ENCODE measurements at places on chromosomes 12 and 14. TPM values are rescaled to one million over a fixed set of nuclear protein-coding genes. Genes with fewer than 3 reads are reported as not detected.

DNA sequence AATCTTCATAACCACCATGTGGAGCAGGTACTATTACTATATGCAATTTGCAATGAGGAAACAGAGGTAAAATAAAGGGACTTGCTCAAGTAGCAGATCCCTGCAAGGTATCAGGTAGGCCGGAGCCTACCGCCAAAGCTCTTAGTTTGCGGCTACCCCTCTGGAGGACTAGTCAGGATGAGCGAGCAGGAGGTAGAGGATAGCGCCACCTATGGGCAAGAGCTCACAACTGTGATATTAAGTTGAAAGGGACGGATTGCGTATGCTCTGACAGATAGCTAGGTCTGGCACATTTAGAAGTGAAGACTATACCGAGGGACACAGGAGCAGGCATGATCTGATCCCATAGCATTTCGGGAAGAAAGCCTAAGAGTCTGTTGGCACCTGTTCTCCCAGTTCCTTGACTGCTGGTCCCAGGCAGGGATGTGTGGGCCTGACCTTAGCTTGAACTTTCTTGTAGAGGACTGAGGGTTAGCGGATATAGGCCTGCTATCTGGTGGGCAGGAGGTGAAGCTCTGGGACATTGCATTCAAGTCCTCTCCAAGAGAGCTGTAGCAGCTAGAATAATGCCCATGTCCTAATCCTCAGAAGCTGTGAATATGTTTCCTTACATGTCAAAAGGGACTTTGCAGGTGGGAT lies 48.0 kb downstream of the SLC17A8 start:
- H3K36me3 ChIP-seq: no peaks in the 10 kb centered on the region
- H3K27me3 ChIP-seq: no peaks in the 10 kb centered on the region
- H3K4me1 ChIP-seq: peaks cover 26% of the 10 kb centered on the region
- H3K27ac ChIP-seq: no peak overlapping the region
- no peak for DNase-seq

DNA sequence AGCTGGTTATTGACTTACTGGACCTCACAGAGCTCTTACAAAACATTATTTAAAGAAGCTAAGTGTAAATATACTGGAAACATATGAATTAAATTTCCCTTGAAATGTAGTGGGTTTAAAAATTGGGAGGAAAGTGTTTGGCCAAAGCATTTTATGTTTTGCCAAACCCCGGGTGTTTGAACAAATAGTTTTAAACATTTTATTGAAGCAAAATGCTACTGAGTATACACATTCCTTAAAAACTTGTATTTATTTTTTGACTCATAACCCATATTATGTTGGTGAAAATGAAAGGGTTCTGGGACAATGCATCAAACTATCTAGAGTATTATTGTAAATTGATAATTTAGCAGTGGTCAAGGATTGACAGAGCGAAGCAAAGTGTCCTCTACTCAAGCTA lies 1048.5 kb downstream of the SLC6A15 start:
- peaks cover 2% of the 10 kb centered on the region for H3K4me1 ChIP-seq
- DNase-seq: no peak
- no peak overlapping the region for H3K4me3 ChIP-seq

- peaks cover 2% of the 10 kb centered on the region for H3K36me3 ChIP-seq
- no peak overlapping the region for H3K4me3 ChIP-seq
- no peaks in the 10 kb centered on the region for H3K27me3 ChIP-seq
- DNase-seq: no peak
- H3K4me1 ChIP-seq: peaks cover 5% of the 10 kb centered on the region
Measured at GRCh38 chr14:83289390-83289789, 1755.7 kb upstream of the SEL1L start.

DNA sequence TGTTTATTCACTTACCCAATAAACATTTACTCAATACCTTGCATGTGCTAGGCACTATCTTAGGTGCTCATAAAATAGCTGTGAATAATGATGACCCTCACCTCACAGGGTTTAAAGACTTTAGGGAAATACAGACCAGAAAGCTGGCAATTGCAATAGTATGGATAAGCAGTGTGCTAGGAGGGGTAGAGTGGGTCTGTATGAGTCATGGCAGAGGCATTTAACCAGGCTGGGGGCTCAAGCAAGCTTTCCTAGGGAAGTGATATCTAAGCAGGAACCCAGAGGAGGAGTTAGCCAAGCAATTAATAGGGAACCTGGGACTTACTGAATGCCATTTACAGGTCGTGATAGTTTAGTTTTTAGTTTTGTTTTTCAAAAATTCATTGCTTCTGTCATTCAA lies 123.9 kb upstream of the CCDC198 start:
- no peak overlapping the region for H3K4me3 ChIP-seq
- no peak overlapping the region for H3K27ac ChIP-seq
- no peaks in the 10 kb centered on the region for H3K36me3 ChIP-seq
- no peak for DNase-seq
- no peaks in the 10 kb centered on the region for H3K27me3 ChIP-seq

DNA sequence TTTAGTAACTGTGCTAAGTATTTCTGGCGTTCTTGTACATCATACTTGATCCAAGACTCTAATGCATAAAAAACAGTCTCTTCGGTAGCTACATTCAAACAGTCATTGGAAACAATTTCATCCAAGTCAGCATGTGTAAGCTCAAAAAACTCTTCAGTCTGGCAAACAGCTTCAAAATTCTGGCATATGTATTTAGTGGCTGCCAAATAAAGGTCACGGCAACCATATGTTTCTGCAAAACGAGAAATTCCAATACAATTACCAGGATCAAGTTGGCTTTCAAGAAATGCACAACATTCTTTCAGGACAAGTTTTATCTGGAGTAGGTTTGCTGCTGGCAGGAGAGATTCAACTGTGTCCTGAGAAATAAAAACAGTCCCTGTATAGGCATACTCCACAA lies 16.5 kb downstream of the KLHL28 start:
- H3K27me3 ChIP-seq: no peaks in the 10 kb centered on the region
- H3K4me3 ChIP-seq: no peak overlapping the region

Gene CRADD
- total RNA-seq: 7.0 TPM

- H3K27ac ChIP-seq: peak overlapping the region; percentile 88
- peaks cover 72% of the 10 kb centered on the region for H3K4me1 ChIP-seq
- no peaks in the 10 kb centered on the region for H3K27me3 ChIP-seq
- no peak overlapping the region for H3K4me3 ChIP-seq
- DNase-seq: no peak
- H3K36me3 ChIP-seq: peaks cover 12% of the 10 kb centered on the region
Measured at GRCh38 chr12:108696111-108696995, 35.0 kb downstream of the CORO1C start.

- no peaks in the 10 kb centered on the region for H3K27me3 ChIP-seq
- peaks cover 25% of the 10 kb centered on the region for H3K4me1 ChIP-seq
- peak overlapping the region; percentile 37 for H3K27ac ChIP-seq
Measured at GRCh38 chr12:73384592-73384991, 1112.4 kb downstream of the TRHDE start.

GRCh38 chr12:107779077-107779831 lies 4.8 kb downstream of the ASCL4 start:
- H3K4me3 ChIP-seq: no peak overlapping the region
- H3K4me1 ChIP-seq: peaks cover 12% of the 10 kb centered on the region
- H3K36me3 ChIP-seq: no peaks in the 10 kb centered on the region

DNA sequence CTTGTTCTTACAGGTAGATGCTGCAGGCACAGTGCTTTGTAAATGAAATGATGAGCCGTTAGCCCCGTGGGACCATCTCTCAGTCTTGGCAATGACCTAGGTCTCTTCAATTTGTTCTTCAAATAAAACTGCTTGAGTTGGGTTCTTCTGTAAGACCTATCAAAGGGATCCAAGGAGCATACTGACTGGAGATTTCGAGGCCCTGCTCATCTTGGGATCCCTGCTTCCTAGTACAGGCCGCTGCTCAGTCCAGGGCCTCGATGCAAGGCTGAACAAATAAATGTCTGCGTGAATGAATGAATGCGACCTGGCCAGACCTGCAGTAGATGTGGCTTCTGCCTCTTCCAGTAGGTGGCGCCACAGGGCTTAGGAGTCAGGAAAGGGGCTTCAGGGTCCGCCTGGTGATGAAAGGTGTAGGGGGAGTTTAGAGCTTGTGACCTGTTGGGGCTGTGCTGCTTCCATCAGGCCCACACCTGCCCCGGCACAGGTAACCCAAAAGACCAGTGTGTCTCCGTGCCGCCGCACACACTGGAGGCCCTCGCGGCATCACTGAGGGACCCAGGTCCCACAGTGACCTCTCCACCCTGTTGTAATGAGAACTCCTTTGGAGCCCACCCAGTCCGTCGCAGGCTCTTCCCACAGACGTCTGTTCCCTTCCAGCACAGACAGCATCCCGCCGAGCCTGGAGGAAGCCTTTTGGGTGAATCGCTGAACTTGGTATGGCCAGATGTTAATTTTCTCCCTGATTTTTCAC lies 4.4 kb downstream of the CACNA1C start:
- H3K4me1 ChIP-seq: peaks cover 42% of the 10 kb centered on the region
- H3K27me3 ChIP-seq: peaks cover 4% of the 10 kb centered on the region
- H3K27ac ChIP-seq: no peak overlapping the region
- peak; percentile 83 for DNase-seq

DNA sequence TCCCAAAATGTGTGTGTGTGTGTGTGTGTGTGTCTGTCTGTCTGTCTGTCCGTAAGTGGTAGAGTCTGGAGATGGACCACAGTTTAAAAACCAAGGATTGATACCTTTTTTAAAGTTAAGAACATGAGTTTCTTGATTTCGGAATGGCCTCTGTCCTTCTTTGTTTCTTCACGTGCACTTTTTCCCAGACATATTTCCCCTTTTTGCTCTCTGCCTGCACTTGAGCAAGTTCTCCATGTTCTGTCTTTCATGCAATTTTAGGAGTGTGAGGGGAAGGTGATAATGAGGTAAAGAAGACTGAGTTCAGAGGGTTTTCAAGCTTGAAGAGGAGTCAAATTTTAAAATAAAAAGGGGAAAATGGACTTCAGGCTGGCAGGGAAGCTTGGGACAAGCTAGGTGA lies 12.7 kb downstream of the OLR1 start:
- H3K36me3 ChIP-seq: no peaks in the 10 kb centered on the region
- no peak for DNase-seq

Gene CCDC38
- 0.09 TPM for total RNA-seq

Gene FOXN4
- total RNA-seq: not detected

GRCh38 chr12:26135571-26135970 lies 10.7 kb upstream of the BHLHE41 start:
- no peak overlapping the region for H3K4me3 ChIP-seq
- no peaks in the 10 kb centered on the region for H3K36me3 ChIP-seq
- no peak overlapping the region for H3K27ac ChIP-seq
- DNase-seq: no peak
- H3K27me3 ChIP-seq: peaks cover 21% of the 10 kb centered on the region
- peaks cover 9% of the 10 kb centered on the region for H3K4me1 ChIP-seq

- peaks cover 3% of the 10 kb centered on the region for H3K36me3 ChIP-seq
- H3K4me1 ChIP-seq: peaks cover 7% of the 10 kb centered on the region
- no peaks in the 10 kb centered on the region for H3K27me3 ChIP-seq
- H3K27ac ChIP-seq: no peak overlapping the region
Measured at GRCh38 chr14:35223927-35224326, 68.3 kb upstream of the PSMA6 start.

DNA sequence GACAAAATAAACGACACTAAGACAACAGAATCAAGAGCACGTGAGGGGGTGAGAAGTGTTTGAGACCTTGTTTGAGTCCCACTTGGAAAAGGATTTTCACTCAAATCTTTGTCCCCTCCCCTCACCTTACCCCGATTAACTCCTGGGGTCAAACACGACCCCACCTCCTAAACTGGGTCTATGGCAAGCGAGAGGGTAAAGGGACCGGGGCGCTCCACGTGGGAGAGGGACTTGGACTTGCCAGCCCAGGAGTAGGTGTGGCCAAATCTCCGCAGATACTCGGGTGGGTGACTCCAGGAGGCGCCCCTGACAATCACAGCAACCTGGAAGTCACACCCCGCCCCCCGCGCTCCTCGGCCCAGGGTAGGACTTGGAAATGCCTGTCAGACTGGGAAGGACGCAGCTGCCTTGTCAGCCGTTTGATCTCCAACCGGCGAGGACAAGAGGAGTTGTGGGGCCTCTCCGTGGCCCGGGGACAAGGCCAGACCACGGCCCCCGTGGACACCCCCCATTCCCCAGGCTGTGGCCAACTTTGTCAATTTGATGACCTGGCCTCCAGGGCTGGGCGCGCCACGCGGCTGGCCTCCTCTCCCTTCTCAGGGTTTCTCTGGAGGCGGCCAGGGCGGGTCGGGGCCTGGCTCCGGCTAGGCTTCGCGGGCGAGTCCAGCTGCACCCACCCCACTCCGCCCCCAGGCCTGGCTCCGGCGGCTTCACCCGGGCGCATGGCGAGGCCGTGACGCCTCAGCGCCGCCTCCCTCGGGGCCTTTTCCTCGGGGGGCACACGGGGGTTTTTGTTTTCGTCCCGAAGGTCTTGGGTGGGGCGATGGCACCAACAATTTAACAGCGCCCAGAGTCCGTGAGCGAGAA lies 1.1 kb upstream of the BCL11B start:
- H3K36me3 ChIP-seq: no peaks in the 10 kb centered on the region
- peak overlapping the region; percentile 83 for H3K4me3 ChIP-seq
- peaks cover 45% of the 10 kb centered on the region for H3K4me1 ChIP-seq

DNA sequence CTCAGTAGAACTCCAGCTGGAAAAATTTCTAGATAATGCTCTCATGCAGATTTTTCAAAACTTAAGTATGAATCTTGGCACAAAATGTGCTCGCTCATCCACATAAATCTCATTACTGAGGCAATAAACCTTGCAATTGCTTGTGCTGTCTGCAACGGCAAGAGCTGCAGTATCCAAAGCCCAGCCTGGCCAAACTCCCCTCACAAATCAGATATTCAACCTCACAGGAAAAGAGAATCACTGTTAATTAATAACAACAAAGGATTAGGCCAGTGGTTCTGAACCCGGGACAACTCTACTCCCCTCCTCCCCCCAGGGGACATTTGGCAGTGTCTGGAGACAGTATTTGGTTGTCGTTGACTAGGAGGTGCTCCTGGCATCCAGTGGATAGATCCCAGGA lies 19.2 kb upstream of the CORO1C start:
- H3K27ac ChIP-seq: peak overlapping the region; percentile 59
- no peak for DNase-seq
- peaks cover 5% of the 10 kb centered on the region for H3K4me1 ChIP-seq
- no peaks in the 10 kb centered on the region for H3K27me3 ChIP-seq
- H3K4me3 ChIP-seq: no peak overlapping the region
- no peaks in the 10 kb centered on the region for H3K36me3 ChIP-seq

- no peak for DNase-seq
- H3K4me3 ChIP-seq: no peak overlapping the region
- no peak overlapping the region for H3K27ac ChIP-seq
- peaks cover 12% of the 10 kb centered on the region for H3K4me1 ChIP-seq
- H3K36me3 ChIP-seq: peaks cover 17% of the 10 kb centered on the region
Measured at GRCh38 chr14:63677891-63678379, 36.3 kb upstream of the WDR89 start.
